Nephron progenitor cell (in vitro differentiated cells): ENCODE measurements at places on chromosomes 13 and 19.

GRCh38 chr13:33742321-33742720, 75.6 kb upstream of the RFC3 start:
- DNase-seq = no peak

DNA sequence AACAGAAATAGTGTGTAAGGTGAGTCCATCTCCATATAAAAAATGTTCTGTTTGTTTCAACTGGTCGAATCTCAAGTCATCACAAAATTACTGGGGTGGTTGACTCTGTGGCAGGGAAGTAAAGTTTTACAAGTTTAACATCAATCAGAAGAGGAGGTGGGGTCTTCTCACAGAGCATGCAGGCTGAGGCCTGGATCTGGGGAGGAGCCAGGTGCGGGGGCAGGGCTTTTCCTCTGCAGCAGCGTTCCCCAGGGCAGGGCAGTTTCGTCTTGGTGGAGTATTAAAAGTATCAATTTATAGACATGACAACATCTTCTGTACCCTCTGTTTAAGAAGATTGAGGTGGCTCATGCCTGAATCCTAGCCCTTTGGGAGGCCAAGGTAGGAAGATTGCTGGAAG, 68.8 kb downstream of the SLC7A9 start:
- peak; percentile 39 for DNase-seq

DNA sequence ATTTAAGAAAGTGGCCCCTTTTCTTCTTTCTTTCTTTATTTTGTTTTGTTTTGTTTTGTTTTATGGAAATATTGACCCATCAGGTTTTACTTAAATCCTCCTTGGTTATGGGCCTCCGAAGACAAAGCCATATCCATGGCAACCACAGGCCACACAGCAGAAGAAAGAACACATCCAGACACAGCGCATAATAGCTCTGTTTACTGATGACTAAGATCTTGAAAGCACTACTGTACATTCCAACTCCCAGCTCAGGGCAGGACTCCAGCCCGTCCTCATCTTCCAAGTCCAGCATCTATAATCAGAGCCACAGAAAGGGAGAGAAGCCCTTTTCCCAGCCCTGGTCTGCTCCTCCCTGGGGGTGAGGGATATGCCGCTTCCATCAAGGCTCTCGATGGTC, 84.3 kb downstream of the NUFIP1 start:
- DNase-seq = no peak

GRCh38 chr19:39846678-39847486, 703 bp upstream of the FBL start:
- DNase-seq = no peak

- DNase-seq = no peak
These were observed 134.3 kb downstream of the ZDHHC20 start for GRCh38 chr13:21324803-21325202.

DNA sequence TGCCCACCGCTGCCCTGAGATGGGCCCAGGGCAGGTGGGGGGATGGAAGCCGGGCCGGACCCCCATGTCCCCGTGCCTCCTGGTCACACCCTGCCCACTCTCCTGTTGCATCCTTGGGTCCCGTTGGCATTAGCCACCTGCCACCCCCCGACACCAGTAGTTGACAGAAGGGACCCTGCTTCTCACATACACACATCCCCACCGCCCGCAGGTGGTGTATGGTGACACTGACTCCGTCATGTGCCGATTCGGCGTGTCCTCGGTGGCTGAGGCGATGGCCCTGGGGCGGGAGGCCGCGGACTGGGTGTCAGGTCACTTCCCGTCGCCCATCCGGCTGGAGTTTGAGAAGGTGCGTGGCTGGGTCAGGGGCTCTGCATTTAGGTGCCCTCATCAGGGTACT, 5.2 kb upstream of the SPIB start:
- DNase-seq = no peak

- no peak for DNase-seq
These were observed 1237.8 kb downstream of the SLITRK5 start for GRCh38 chr13:88908961-88909441.

DNA sequence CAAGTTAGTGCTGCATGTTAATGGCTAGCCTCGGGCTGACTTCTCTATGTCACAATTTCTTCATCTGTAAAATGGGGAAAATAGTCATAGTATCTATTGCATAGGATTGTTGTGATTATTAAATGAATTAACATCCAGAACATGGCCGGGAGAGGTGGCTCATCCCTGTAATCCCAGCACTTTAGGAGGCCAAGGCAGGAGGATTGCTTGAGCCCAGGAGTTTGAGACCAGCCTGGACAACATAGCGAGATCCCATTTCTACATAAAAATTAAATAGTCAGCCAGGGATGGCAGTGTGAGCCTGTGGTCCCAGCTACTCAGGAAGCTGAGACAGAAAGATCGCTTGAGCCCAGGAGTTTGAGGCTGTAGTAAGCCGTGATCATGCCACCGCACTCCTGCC, 21.8 kb upstream of the FBL start:
- DNase-seq = no peak

GRCh38 chr13:44116562-44117332, 237.0 kb downstream of the LACC1 start:
- no peak for DNase-seq

DNA sequence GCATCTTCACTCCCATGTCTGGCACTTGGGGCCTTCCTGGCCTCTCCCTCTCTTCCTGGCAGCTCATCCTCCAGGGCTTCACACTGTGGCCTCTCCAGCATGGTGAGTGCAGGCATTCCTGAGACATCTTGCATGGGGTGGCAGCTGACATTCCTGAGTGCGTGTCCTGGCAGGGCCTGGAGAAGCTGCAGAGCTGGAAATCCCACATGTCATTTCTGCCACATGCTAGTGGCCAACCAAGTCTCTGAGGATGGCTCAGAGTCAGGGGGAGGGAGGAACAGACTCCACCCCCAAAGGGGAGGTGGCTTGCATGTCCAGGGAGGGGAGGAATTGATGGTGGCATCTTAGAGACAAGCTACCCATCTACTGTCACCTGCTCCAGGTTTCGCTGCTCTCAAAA, 41.6 kb upstream of the AMER2 start:
- DNase-seq = no peak

DNA sequence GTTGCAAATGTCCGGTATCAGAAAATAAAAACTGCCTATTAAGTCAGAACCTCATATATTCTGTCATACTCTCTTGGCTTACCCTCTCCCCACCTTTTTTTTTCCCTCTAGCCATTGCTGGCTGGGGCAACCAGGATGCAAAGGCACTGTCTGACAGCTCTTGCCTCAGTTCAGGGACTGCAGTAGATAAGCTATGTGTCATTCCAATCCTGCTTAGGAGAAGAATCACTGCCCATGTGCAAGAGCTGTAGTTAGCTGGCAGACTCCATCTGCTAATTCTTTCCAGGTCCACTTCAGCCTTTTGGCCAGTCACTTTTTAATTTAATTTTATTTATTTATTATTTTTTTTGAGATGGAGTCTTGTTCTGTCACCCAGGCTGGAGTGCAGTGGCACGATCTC, 895.6 kb upstream of the SLC10A2 start:
- no peak for DNase-seq

DNA sequence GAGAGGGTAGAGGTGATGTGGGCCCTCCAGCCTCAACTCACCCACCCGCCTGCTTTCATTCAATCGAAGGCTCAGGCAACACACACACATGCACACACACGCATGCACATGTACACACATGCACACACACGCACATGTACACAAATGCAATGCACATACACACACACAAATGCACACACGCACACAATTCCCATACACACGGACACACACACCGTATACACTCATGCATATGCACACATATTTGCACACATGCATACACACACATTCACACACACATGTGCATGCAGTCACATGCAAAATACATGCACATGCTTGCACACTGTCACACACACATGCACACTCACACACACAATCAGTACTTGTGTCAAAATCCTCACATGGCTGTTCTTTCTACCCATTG, 55.9 kb upstream of the SPACA7 start:
- DNase-seq = no peak

DNA sequence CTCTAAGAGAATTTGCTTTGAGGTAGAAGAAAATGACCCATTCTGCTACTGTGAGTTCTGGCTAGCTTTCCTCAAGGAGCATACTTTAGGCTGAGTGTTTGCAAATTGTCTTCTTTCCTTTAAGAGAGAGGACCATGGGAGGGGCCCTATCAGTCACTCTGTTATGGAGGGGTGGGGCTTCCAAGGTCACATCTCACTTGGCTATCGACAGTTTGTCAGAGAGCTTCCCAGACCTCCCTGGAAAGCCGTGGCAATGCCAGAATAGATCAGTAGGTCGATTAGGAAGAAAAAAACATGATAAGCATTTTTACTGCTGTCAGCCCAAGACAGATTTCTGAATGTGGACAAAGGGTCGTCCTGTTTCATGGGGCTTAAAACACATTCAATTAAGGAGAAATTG, 93.3 kb downstream of the OXGR1 start:
- no peak for DNase-seq

DNA sequence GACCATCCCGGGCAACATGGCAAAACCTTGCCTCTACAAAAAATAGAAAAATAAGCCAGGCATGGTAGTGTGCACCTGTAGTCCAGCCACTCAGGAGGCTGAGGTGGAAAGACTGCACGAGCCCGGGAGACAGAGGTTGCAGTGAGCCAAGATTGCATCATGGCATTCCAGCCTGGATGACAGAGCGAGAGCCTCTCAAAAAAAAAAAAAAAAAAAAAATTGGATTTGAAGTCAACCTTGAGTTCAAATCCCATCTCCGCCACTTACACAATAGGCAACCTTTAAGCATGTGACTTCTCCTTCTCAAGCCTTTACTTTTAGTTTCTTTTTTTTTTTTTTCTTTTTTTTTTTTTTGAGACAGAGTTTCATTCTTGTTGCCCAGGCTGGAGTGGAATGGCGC, 12.0 kb downstream of the KASH5 start:
- no peak for DNase-seq

GRCh38 chr13:28067491-28067890, 32.9 kb downstream of the FLT3 start:
- DNase-seq = no peak

DNA sequence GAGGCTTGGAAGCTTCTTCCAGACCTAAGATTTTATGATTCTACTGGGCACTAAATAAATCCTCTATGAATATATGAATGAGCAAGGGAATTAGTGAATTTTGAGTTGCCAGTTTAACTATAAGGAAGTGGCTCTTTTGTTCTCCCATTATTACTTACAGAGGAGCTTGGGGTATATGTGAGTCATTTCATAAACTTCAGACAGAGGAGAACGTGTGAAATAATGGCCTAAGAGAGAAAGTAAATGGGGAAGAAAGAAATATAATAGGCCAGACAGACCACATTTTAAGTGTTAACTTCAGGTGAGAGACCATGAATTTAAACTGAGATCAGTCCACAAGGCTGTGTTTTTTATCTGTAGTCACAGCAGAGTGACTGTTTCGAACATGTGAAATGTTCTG, 570.9 kb downstream of the GPC6 start:
- DNase-seq = no peak

GRCh38 chr19:18029617-18030338, 21.8 kb downstream of the ARRDC2 start:
- DNase-seq = no peak

GRCh38 chr19:6739390-6739882, at the start of gene TRIP10:
TRIP10 (plus strand) TSS chr19:6739680; CDS start chr19:6739762, 82 bp downstream.
- DNase-seq = peak; percentile 81

GRCh38 chr19:41427647-41428480, 690 bp upstream of the B3GNT8 start:
- peak; percentile 30 for DNase-seq

GRCh38 chr13:97212601-97213040, 9.5 kb upstream of the MBNL2 start:
- DNase-seq = no peak

GRCh38 chr19:7687177-7687576, 6.5 kb downstream of the TRAPPC5 start:
- no peak for DNase-seq

GRCh38 chr13:51542346-51543242, 41.7 kb upstream of the WDFY2 start:
- peak; percentile 16 for DNase-seq

DNA sequence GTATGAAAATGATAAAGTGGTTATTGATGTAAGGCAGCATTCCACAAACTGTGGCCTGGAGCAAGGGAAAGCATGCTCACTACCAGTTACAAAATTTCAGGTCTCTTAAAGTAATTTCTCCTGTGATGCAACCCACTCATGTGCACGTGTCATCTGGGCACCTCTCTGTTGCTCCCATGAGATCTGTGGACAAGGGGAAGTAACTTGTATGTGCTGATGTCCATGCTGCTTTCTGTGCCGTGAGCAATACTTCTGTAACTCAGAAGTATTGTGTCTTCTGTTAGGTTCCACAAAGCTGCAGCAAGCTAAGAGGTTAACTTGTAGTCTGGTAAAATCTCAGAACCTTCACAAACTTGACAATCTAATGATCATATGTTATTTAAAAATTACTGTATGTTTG, 930.0 kb upstream of the SLITRK6 start:
- DNase-seq = no peak

DNA sequence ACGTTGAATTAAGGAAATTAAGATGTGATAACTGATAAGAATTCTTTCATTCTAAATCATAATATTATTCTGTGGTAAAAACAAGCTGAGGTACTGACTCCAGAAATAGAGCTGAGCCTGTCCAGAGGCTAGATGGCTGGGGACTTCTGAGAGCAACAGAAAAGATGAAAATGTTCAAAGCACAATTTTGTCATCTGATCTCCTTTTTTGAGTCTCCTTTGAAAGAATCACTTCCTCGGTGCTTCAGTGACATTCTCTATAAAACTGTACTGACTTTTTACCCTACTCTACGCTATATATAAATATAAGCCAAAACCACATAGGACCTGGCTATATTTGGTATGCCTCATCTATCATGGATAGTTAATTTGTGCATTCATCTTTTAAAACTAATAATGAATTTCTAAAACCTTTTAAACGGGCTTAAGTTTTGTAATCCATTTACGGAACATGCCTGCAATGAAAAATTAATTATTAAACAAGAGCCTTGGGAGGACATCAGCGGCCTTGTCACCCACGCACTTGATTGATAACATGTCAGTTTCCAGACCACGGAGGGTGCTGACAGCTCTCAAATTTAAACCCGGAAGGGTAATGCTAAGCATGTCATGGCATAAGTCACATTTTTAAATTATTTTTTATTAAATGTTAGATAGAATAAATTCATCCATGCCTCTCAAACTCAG, 235.5 kb downstream of the PCDH9 start:
- no peak for DNase-seq

DNA sequence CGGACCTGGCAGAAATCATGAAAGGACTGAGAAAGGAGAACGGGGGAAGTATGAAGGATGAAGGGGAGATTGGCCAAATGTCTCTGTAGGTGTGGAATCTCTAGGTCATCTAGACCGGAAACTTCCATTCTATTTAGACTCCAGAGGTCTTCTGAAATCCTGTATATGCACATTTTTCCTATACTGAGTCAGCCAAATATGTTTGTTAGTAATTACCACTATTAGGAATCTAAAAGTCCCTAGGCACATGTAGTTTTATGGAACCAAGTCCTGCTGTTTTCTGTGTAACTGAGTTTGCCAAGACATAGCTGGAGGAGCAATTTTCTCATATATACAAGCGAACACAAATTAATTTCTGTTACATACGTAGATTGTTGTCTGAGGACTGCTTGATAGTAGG, 498.1 kb downstream of the GPC5 start:
- no peak for DNase-seq
